ENCODE measurements at places on chromosomes 1 and 21.

GRCh38 chr1:207888652-207889051 lies 22.3 kb downstream of the CD34 start:
- no peak for DNase-seq

GRCh38 chr1:211281320-211282022 lies 22.3 kb downstream of the RCOR3 start:
- DNase-seq: no peak

DNA sequence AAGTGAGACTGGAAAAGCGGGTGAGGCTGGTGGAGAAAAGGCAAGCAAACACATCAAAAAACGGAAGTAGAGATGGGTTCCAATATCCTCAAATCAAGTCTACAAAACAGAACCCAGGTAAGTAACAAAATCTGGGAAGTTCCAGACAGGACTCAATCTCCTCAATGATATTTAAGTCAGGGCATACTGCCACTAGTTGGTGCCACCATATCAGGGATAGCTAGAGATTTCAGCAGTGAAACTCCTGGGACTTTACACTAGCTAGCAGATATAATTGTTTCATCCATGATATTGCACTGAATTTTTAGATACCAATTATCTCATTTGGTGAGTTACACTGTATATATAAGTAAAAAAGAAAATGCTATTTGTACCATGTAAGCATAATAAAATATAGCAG lies 52.0 kb downstream of the EYA3 start:
- DNase-seq: no peak

GRCh38 chr1:1358433-1359271 lies at the start of gene MXRA8:
MXRA8 (minus strand) TSS chr1:1358555; CDS start chr1:1358504, 51 bp downstream.
- no peak for DNase-seq

- no peak for DNase-seq
Observed at GRCh38 chr1:241020851-241021697, 335.9 kb downstream of the RGS7 start.

- DNase-seq: no peak
Observed at GRCh38 chr1:202193614-202194327, at the start of gene LGR6. LGR6 (plus strand) TSS chr1:202193799; CDS start chr1:202193990, 191 bp downstream.

GRCh38 chr1:34603594-34603993 lies 151.3 kb upstream of the GJB5 start:
- no peak for DNase-seq

DNA sequence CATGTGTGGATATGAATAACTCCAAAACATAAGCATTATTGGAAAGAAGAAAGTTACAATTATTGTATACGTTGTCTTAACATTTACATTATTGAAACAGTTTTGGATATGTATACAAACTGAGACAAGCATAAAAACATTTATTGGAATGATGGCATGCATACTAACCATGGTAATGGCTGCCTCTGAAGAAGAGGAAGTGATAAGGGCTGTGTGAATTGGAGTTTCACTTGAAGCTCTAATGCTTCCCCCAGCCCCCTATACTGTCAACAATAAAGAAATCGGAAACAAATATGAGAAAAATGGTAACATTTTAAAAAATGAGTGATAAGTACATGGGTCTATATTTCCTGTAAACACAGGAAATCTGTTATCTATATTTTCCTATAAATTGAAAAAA lies 367.7 kb upstream of the DPYD start:
- DNase-seq: no peak

DNA sequence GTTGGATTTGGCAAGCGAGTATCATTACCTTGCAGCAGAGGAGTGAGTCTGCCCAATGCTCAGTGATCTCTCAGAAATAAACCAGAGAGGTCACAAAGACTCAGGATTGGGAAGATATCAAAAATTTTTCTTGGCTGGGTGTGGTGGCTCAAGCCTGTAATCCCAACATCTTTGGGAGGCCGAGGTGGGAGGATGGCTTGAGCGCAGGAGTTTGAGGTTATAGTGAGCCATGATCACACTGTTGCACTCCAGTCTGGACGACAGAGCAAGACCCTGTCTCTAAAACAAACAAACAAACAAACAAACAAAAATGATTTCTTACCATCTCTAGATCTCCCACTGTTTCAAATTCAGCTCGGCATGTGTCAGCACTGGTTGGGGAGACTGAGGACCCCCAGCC lies 13.3 kb upstream of the BECN2 start:
- no peak for DNase-seq

DNA sequence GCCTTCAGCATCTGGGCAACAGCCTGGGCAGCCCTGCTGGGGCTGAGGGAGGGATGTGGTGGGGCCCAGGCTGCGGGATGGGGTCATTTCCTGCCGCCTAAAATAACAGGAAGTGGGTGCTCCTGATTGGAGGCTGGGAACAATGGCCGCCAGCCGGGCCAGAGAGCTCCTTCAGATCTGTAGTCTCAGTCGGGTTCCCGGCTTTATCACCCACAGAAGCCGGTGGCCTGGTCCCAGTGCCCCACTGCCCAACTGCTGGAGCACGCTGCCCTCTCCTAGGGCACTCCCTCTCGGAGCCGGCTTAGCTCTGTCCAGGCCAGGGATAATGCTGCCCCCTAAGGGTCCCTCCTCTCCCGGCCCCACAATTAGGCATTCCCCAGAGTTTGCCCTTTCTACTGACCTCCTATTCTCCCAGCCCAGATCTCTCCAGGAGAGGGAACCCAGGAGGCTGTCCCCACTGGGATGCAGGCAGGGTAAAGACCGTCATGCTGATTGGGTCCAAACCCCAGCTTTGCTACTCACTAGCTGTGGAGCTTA lies 5.1 kb downstream of the MAP7D1 start:
- peak; percentile 23 for DNase-seq
